ENCODE measurements at places on chromosomes 12 and 14.

DNA sequence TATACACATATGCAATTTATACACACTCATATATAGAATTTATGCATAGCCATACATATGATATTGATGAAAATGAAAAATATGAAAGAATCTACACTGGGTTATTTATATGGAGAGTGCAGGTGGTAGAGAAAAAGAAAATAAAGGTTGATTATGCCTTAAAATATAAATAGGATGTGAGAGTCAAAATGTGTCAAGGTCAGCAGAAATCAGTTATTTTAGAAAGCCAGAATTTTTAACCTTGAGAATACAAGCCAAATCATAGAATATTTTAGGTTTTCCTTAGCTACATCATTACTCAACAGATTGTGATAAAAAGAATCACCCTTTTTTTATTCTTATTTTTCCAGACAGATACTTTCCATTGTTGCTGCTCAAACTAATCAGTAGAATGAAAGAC, 146.2 kb downstream of the SLC6A15 start:
- DNase-seq, result no peak

- no peak for DNase-seq
Measured at GRCh38 chr12:51932218-51933076, 19.1 kb upstream of the ACVR1B start.

- DNase-seq, result no peak
Measured at GRCh38 chr12:9776781-9777180, 16.1 kb upstream of the CD69 start.

GRCh38 chr14:69951263-69951662, 72.0 kb downstream of the SMOC1 start:
- no peak for DNase-seq

DNA sequence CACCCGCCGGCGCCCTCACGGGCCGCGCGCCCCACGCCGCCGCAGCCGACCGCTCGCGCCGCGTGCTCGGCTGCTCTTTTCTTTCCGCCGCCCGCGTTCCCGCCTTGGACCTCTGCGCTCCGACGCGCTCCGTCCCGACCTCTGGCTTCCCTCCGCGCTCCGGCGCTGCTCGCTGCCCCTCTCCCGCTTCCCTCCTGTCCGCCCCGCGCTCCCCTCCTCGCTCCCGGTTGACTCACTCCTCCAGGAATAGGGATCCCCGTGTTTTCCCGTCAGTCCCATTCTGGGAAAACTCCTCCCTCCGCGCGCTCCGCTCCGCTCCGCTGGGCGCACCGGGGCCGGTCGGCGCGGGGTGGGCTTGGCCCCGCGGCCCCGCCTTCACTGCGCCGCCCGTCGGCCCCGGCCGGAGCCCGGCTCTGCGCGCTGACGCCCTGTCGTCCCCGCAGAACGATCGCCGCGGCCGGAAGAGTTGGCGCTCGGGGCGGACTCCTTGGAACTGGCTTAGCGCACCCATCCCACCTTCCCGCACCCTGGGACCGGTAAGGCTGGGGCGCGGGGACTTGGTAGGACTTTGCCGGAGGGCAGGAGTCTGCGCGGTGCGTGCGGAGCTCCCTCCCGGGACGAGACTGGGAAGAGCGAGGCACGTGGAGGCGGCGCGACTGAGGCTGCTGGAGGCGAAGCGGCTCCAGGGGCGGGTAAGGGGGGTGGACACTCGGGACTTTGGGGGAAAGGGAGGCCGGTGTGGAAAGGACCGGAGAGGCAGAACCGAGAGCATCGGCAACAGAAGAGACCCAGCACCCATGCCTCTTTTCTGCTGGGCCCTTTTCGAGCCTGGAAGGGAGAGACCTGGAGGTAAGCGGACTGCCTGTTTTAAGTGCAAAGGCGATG, 550 bp downstream of the TEAD4 start:
- no peak for DNase-seq
